ENCODE measurements at places on chromosomes 7 and 10.

DNA sequence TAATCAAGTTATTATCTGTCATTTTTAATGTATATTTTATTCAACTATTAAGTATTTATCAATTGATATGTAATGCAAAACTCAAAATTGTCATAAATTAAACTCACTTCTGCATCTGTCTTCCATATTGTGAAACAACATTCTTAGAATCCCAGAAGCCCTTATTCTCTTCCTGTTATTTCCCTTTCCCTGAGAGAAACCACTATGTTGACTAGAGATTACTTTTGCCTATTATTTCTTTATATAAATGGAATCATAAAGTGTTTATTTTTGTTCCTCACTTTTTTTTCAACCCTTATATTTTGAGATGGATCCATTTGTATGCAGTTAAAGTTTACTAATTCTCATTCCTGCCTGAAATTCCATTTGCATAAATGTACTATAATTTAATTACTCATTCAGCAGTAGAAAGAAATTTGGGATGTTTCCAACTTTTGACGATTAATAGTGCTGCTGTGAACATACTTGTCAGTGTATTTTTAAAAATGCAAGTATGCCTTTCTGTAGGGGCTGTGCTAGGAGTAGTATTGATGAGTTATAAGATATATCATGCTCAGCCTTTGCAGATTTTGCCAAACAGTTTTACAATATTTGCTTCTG, 211.2 kb downstream of the SEMA3D start:
- DNase-seq, result no peak

GRCh38 chr10:72171175-72171630, 44.6 kb upstream of the ANAPC16 start:
- DNase-seq, result no peak

GRCh38 chr7:18974803-18975202, 142.6 kb downstream of the TWIST1 start:
- no peak for DNase-seq

DNA sequence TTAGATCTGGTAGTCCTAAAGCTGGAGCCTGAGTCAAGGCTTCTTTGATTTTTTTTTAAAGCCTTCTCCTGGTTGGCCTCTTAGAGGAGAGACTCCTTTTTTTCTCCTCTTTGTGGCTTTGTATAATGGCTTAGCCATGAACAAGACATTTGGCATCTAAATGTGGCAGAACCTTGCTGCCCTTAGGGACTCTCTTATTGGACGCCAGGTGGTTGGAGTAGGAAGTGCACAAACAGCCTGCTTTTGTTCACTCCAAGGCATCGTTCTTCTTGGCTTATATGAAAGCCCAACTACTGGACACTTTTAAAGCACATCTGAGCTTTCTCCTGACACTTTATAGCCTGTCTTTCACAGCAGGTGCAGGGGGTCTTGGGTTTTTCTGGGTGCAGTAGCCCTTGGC, 25.0 kb downstream of the ZPBP start:
- DNase-seq, result no peak

- no peak for DNase-seq
These were observed 354.9 kb downstream of the BMPER start for GRCh38 chr7:34260279-34260678.

DNA sequence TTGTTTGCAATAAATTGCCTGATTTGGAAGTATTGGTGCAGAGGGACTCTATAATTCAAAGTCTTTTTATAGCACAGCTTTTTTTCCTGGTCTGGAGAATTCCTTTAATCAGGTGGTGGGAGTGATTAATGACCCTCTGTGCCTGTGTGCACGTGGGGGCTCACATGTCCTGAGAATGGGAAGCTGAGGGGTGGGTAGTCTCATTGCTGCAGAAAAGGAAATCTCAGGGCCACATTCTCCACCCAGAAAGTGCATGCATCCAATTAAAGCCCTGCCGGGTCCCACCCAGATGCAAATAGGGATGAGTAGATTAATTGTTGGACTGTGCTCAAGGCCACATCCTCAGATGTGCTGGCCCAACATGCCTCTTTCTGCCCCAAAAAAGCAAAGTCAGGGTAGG, 324.7 kb downstream of the CXCL12 start:
- no peak for DNase-seq

DNA sequence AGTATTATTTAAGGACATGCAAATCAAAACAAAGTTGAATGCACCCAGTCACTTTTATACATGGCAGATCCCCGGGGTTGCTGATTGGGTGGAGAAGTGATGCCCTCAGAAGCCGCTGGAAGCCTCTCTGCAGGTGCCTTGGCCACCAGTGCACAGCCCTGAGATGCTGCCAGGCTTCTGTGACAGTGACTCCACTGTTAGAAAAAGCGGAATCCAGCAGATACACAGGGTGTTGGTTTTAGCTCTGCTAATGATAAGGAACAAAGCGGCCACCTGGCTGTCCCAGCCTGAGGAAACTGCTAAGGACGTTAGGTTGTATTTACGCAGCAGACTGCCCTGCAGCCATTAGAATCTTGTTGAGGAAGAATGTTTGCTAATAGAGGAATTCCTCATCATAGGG, 47.5 kb downstream of the JAKMIP3 start:
- no peak for DNase-seq

DNA sequence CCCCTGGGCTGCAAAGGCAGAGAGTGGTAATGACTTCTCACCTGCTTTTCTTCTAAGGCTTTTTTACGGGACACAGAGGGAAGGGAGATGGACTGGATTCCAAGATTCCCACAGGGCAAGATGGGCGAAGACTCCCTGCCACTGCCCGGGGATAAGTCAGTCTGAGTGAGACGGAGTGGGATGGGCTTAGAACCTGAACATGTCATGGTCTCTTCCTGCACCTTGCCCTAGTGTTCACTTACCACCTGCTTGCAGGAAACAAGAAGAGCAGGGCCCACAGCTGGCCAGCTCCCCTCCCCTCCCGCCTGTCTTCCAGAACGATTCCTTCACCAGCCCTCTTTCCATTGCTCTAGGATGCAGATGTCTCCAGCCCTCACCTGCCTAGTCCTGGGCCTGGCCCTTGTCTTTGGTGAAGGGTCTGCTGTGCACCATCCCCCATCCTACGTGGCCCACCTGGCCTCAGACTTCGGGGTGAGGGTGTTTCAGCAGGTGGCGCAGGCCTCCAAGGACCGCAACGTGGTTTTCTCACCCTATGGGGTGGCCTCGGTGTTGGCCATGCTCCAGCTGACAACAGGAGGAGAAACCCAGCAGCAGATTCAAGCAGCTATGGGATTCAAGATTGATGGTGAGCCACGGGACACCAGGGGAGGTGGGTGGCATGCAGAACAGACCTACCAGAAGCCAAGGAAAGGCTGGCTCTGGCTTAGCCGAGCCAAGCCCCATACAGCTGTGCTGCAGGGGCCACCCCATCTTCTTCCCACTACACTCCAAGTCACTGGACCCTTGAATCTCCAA, 1.3 kb downstream of the SERPINE1 start:
- DNase-seq, result no peak

GRCh38 chr10:69721690-69722310, 79.9 kb upstream of the COL13A1 start:
- DNase-seq, result no peak

GRCh38 chr7:7696458-7697119, 21.8 kb downstream of the RPA3 start:
- no peak for DNase-seq

DNA sequence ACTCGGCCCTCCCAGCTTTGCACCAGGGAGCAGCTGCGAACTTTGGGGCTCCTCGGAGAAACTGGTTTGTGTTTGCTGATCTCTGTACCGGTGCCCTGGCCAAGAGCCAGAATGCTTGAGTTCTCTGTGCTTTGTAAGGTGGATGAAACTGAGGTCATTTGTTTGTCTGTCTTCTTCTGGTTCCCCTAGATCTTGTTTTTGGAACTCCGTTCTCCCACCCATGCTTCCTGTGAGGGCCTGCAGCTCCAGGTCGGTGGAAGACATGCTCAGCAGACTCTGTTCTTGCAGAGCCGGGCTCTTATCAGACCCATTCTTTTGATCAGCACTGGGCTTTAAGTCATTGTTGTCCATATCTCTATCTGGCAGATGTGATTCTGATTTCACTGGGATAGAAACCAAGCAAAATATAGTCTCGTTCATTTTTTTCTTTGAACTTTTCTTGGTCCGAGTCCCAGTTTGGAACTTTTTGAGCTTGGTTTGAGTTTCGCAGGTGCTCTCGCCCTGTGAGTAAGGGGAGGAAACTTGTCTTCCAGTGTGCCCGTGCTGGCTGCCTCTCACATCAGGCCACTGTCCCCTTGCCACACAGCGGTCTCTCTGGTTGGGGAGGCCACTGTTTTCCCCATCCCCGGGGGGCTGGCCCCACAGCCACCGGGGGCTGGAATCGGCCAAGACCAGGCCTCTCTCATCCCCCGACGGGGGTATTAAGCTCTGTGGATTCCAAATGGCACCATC, 31.2 kb downstream of the JCAD start:
- no peak for DNase-seq

- no peak for DNase-seq
These were observed 103.9 kb upstream of the THSD7A start for GRCh38 chr7:11935905-11936304.

DNA sequence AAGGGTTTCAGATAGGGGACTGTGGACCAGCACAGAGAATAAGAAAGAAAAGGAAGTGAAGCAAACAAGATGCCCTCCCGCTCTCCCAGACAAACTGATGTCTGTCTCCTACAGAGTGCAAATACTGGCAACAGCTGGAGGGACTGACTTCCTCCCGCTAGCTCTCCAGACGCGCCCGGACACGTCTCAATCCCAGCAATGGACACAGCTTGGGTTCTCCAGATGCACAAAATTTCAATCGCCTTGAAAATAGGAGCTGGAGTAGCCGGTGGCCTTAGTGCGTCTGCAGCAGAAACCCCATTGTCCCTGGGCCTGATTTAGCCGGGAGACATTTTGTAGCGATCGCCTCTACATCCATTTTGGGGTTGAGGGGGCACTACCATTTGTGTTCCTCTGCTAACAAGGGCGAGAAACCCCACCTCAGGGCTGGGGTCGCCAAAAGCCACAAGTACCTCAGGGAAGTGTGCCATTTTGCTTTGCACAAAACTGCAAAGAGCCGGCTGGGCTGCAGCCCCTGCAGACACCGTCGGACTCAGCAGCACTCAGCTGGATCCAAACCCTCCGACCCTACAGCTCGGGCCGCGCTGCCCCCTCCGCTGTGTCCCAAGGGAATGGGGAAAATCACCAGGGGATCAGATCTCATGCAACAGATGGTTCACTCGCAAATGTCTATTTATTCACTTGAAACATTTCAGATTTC, 5.9 kb downstream of the CPA2 start:
- DNase-seq, result no peak

DNA sequence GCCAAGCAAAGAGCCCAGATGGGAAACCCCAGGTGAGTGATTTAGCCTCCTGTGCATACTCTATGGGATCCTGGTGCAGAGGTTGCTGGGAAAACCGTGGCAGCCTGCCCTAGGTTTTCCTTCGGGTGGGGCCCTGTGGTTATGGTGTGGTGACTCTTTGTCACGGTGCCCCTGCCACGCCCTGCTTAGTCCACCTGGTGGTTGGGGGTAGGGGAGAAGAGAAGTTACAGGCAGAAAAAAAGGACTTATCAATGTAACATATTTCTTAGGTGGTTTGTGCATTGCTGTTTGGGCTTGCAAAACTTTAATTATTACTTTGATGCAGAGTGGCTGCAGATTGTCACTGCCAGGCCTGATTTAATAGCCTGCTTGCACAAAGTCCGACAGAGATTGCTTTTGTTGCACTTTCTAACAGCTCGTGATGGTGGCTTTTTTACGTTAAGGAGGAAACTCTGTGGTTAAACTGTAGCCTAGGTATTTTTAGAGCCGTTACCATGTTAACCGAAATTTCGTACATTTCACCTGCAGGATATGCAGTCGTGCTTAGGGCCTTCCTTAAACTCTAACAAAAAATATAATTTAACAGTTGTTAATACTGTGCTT, 197.4 kb downstream of the RNLS start:
- DNase-seq, result peak; percentile 12

DNA sequence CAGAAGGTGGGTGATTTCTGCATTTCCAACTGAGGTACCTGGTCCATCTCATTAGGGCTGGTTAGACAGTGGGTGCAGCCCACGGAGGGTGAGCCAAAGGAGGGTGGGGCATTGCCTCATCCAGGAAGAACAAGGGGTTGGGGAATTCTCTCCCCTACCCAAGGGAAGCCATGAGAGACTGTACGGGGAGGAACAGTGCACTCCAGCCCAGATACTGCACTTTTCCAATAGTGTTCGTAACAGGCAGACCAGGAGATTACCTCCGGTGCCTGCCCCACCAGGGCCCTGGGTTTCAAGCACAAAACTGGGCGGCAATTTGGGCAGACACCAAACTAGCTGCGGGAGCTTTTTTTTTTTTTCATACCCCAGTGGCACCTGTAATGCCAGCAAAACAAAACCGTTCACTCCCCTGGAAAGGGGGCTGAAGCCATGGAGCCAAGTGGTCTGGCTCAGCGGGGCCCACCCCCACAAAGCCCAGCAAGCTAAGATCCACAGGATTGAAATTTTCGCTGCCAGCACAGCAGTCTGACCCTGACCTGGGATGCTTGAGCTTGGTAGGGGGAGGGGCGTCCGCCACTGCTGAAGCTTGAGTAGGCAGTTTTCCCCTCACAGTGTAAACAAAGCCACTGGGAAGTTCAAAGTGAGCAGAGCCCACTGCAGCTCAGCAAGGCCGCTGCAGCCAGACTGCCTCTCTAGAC, 31.2 kb downstream of the ARMC10 start:
- DNase-seq, result no peak

DNA sequence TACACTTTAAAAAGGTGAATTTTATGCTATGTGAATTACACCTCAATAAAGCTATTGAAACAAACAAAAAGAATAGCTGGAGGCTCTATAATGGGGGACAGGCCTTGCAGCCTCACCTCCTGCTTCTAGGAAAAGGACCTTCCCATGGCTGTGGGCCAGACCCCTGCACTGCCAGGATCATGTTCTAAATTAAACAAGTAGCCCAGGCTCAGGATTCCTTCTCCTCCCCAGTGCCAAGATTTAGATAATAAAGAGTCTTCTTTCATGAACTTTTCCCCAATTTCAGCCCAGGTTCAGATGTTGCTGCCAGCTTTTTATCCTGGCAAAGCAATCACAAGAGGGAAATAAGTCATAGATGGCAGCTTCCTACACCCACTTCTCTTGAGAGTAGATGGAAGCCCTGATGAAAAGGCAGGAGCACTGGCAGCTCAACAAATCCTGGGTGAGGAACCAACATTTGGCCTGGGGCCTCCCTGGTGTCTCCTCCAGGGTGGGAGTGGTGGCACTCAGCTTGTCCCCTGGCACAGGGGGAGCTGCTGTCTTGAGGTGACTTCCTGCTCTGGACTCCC, 22.2 kb upstream of the CAMK2B start:
- no peak for DNase-seq

DNA sequence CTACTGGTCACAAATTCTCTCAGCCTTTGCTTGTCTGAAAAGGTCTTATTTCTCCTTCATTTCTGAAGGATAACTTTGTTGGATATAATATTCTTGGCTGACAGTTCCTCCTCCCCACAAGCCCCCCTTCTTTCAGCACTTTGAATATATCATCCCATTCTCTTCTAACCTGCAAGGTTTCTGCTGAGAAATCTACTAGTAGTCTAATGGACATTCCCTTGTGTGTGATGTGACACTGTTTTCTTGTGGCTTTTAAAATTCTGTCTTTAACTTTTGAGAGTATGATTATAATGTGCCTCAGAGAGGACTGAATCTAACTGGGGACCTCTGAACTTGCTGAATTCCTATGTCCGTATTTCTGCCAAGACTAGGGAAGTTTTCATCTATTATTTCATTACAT, 104.3 kb downstream of the RSU1 start:
- DNase-seq, result no peak

Data from D341Med (cell line).